Heart right ventricle (tissue), 16 donors: ENCODE measurements at places on chromosomes 11 and 22. TPM values are rescaled to one million over a fixed set of nuclear protein-coding genes. Genes with fewer than 3 reads are reported as not detected.

Gene ATF4
- 439 TPM for polyA plus RNA-seq

Gene MYO18B
- 184 TPM for polyA plus RNA-seq

Gene SAA1
- polyA plus RNA-seq = 10.1 TPM

Gene GRM5
- polyA plus RNA-seq = not detected

Gene ART1
- polyA plus RNA-seq = 0.03 TPM

Gene MAPK8IP2
- 0.22 TPM for polyA plus RNA-seq

Gene GALNT18
- 28.8 TPM for polyA plus RNA-seq

Gene SMTNL1
- not detected for polyA plus RNA-seq

Gene TEX54
- not detected for polyA plus RNA-seq

Gene MPZL3
- 2.3 TPM for polyA plus RNA-seq

Gene RRM1
- polyA plus RNA-seq = 3.7 TPM

Gene ARCN1
- polyA plus RNA-seq = 48.8 TPM

Gene DNAL4
- 10.7 TPM for polyA plus RNA-seq

Gene DDTL
- 4.9 TPM for polyA plus RNA-seq

Gene NPAS4
- not detected for polyA plus RNA-seq

Gene PGR
- 1.1 TPM for polyA plus RNA-seq

Gene ZDHHC13
- polyA plus RNA-seq = 9.4 TPM

Gene HIKESHI
- polyA plus RNA-seq = 78.7 TPM

Gene TYR
- polyA plus RNA-seq = not detected

Gene OR52N4
- not detected for polyA plus RNA-seq

Gene IL18
- 1.3 TPM for polyA plus RNA-seq

Gene PLAAT2
- polyA plus RNA-seq = not detected

Gene TOP3B
- 7.8 TPM for polyA plus RNA-seq

Gene VPREB1
- not detected for polyA plus RNA-seq

Gene GSTT2B
- polyA plus RNA-seq = 25.4 TPM

Gene GAS2L1
- polyA plus RNA-seq = 29.6 TPM

Gene DGAT2
- polyA plus RNA-seq = 17.2 TPM

Gene DUSP8
- polyA plus RNA-seq = 7.7 TPM

Gene COX8A
- 1,312 TPM for polyA plus RNA-seq

Gene IGHMBP2
- polyA plus RNA-seq = 24.3 TPM

Gene PPP1CA
- polyA plus RNA-seq = 186 TPM

Gene TRIM5
- polyA plus RNA-seq = 6.5 TPM

Gene LMO2
- 14.0 TPM for polyA plus RNA-seq

Gene ISX
- not detected for polyA plus RNA-seq

Gene SESN3
- 0.65 TPM for polyA plus RNA-seq

Gene SLC15A3
- polyA plus RNA-seq = 36.9 TPM

Gene AIFM3
- polyA plus RNA-seq = 1.5 TPM

Gene TSGA10IP
- 0.01 TPM for polyA plus RNA-seq

Gene CCDC34
- polyA plus RNA-seq = 3.8 TPM

Gene KCNQ1
- polyA plus RNA-seq = 19.9 TPM
